ENCODE measurements at places on chromosomes 2 and 18. TPM values are rescaled to one million over a fixed set of nuclear protein-coding genes. Genes with fewer than 3 reads are reported as not detected.

DNA sequence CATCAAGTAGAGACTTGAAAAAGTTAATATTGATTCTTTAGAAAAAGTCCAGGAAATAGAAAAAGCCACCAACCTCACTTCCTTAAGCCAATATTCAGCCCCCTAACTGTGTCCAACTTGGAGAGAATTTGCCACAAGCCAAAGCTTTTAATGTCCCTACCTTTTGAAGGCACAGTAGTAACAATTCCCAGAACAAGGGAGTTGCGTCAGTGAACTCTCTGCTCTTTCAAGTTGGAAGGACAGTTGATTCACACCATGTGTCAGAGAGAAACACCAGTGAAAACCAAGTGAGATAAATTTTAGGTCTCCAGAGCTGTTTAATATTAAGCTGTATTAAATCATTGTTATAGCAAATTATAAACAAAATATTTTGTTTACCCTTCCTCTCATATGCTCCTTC, 66.1 kb downstream of the EXOC6B start:
- H3K27ac ChIP-seq: no peak overlapping the region
- no peaks in the 10 kb centered on the region for H3K36me3 ChIP-seq
- no peaks in the 10 kb centered on the region for H3K27me3 ChIP-seq
- H3K4me1 ChIP-seq: peaks cover 2% of the 10 kb centered on the region

DNA sequence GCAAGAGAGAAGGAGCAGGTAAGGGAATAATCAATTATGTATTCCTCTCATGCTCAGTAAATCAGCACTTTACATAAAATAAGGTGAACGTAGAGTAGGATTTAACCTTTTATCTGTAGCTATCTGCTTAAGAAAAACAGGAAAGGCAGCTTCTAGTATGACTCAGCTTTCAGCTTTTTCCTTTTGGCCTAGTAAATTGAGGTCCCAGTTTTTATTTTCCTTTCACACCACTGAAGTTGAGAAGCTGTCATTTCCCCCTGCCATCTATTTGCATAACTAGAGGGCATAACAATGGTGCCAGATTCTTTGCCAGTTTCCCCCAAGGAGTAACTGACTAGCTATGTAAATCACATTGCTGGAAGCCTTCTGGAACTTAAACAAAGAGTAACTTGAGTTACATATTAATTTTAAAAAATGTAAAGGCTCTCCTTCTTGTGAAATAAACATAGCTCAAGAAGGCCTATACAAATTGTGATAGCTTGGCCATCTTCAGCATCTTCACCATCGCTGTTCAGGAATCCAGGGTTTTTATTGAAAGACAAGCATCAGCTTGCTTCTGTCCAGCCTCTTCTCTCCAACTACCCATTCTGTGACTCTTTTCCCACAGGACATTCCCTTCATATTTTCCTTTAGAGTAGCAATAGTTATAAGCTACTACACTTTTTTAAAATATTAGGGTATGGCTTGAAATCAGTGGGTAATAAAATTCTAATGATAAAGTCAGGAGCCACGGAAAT, 97.0 kb downstream of the KYNU start:
- no peak overlapping the region for H3K4me3 ChIP-seq
- DNase-seq: no peak
- no peaks in the 10 kb centered on the region for H3K36me3 ChIP-seq
- no peak overlapping the region for H3K27ac ChIP-seq
- H3K4me1 ChIP-seq: no peaks in the 10 kb centered on the region
- no peaks in the 10 kb centered on the region for H3K27me3 ChIP-seq

GRCh38 chr2:81940266-81940955, 1635.9 kb upstream of the LRRTM1 start:
- H3K4me1 ChIP-seq: peaks cover 4% of the 10 kb centered on the region
- no peaks in the 10 kb centered on the region for H3K27me3 ChIP-seq
- no peak overlapping the region for H3K4me3 ChIP-seq
- no peaks in the 10 kb centered on the region for H3K36me3 ChIP-seq
- DNase-seq: no peak
- H3K27ac ChIP-seq: no peak overlapping the region

IL1A gene
- 0.09 TPM for polyA plus RNA-seq

NT5DC4 gene
- polyA plus RNA-seq: not detected

GRCh38 chr2:183057333-183057985, 19.2 kb upstream of the NCKAP1 start:
- H3K4me3 ChIP-seq: no peak overlapping the region
- no peak for DNase-seq
- H3K36me3 ChIP-seq: no peaks in the 10 kb centered on the region
- no peak overlapping the region for H3K27ac ChIP-seq
- no peaks in the 10 kb centered on the region for H3K4me1 ChIP-seq

GRCh38 chr18:13550418-13551304, 175.7 kb downstream of the FAM210A start:
- H3K27me3 ChIP-seq: peaks cover 3% of the 10 kb centered on the region
- peaks cover 42% of the 10 kb centered on the region for H3K4me1 ChIP-seq
- H3K36me3 ChIP-seq: no peaks in the 10 kb centered on the region

DNA sequence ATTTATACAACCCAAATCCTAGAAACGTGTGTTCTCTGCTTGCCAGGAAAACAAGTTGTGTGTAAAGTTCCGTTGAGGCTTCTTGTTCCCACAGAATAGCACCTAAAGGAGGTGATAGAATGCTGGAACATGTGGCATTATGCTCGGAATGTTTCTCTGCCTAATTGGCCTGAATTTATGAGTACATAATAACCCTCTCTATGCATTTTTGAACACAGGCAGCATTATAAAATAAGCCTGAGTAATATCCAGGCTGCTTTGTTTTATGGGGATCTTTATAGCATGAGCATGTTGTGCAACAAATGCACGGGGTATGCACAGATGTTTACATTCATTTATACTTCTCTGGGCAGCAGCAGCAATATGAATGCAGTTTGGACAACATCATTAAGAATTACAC, 385.7 kb downstream of the MBD2 start:
- no peak overlapping the region for H3K4me3 ChIP-seq
- no peak overlapping the region for H3K27ac ChIP-seq
- peak; percentile 2 for DNase-seq
- no peaks in the 10 kb centered on the region for H3K36me3 ChIP-seq
- no peaks in the 10 kb centered on the region for H3K4me1 ChIP-seq
- H3K27me3 ChIP-seq: no peaks in the 10 kb centered on the region

GRCh38 chr2:68709421-68709911, 25.1 kb upstream of the ARHGAP25 start:
- peak; percentile 46 for DNase-seq
- no peak overlapping the region for H3K27ac ChIP-seq
- H3K36me3 ChIP-seq: no peaks in the 10 kb centered on the region
- no peak overlapping the region for H3K4me3 ChIP-seq
- no peaks in the 10 kb centered on the region for H3K4me1 ChIP-seq

DNA sequence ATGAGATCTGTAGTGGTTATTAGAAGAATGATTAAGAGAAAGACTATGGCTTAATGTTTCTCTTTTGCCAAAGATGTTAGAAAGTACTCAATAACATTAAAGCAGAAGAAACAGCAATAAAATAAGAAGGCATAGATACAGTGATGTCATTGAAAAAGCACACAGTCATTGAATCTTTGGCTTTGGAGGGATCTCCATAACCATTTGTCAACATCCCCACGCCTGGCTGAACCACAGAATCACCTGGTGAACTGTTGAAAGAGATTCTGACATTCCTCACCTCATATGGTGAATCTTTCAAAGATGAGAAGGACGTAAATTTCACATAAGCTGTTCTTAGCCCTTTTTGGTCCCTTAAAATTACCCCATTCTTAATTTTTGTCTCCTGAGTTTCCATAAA, 324.6 kb upstream of the NRP2 start:
- H3K4me1 ChIP-seq: peaks cover under 1% of the 10 kb centered on the region
- H3K27ac ChIP-seq: no peak overlapping the region
- no peak overlapping the region for H3K4me3 ChIP-seq
- no peaks in the 10 kb centered on the region for H3K36me3 ChIP-seq
- DNase-seq: no peak
- no peaks in the 10 kb centered on the region for H3K27me3 ChIP-seq

FRZB gene
- 25.9 TPM for polyA plus RNA-seq

DNA sequence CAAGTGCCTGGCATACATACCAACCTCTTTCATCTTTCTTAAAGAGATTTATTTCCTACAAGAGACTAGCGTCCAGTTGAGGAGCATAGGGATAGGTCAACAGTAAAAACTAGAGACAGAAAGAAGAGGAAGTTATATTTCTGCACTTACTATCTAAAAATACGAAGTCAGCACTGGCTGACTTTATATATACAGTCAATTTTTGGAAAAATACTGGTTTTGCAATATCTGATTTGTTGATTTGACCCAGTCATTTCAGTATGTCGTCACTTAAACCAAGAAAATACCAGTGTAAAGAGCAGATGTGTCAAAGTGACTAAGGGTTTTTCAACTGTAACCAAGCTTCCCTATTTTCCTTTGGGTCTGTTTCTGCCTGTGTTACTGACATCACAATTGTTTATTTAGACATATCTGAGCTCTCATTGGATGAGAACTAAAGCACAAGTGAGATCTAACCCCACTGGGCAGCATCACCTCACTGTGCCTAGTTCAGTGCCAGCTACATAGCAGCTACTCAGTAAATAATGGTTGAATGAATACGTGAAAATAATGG, 23.0 kb downstream of the CYTIP start:
- peak overlapping the region; percentile 59 for H3K27ac ChIP-seq
- no peaks in the 10 kb centered on the region for H3K27me3 ChIP-seq
- DNase-seq: peak; percentile 68
- no peak overlapping the region for H3K4me3 ChIP-seq
- no peaks in the 10 kb centered on the region for H3K36me3 ChIP-seq

IAH1 gene
- polyA plus RNA-seq: 51.1 TPM

DNA sequence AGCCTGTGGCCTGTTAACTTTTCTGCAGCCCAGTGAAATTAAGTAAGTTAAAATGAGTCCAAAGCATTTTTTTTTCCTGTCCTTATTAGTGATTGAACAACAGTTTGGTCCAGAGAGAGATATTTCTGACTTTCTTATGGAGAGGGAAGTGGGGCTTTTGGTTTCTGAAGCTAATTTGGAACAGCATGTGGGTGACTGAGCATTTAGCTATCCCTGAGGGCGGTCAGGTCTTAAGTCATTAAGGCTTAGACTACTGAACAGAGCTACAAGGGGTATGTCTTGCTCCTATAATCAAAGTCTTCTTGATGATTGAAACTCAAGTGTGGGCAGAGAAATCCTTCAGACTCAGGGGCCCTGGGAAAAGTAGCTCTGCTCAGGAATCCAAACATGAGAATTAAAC, 14.0 kb downstream of the ARHGAP25 start:
- H3K4me1 ChIP-seq: no peaks in the 10 kb centered on the region
- DNase-seq: no peak
- peaks cover 2% of the 10 kb centered on the region for H3K27me3 ChIP-seq
- H3K27ac ChIP-seq: no peak overlapping the region
- H3K36me3 ChIP-seq: no peaks in the 10 kb centered on the region
- no peak overlapping the region for H3K4me3 ChIP-seq

UGT1A8 gene
- not detected for polyA plus RNA-seq

CTDP1 gene
- polyA plus RNA-seq: 9.4 TPM

DNA sequence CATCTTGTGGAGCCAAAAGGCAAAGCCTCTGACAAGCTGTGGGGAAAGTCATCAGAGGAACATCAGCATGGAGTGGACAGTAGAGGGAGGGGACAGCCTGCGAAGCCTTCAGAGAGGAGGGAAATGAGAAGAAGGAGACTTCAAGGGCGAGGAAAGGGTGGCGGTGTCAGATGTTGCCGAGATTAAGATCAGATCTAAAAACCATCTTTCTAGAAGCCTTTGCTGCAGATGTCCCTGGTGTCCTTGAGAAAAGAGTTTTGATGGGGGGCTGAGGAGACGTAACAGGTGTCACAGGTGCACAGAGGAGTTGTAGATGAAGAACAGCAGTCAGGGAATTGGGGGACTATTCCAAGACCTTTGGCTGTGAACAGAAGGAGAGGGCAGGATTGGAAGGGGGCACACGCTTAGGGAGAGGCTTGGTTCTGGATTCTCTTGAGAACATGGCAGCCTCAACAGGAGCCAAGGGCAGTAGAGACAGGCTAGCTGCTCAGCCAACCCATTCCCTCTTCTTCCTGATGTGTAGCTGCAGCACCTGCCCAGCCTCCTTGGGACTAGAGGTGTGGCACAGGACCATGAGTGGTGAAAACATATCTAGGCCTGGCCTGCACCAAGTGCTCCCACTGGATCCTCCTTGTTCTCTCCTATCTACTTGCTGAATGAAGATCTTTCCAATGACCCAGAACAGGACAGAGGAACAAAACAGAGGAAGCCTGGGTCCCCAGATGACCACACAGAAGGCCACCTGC, 22.7 kb upstream of the NCL start:
- no peaks in the 10 kb centered on the region for H3K27me3 ChIP-seq
- DNase-seq: no peak
- no peak overlapping the region for H3K4me3 ChIP-seq
- peaks cover 5% of the 10 kb centered on the region for H3K4me1 ChIP-seq

GRCh38 chr2:129478902-129479517, 500.5 kb upstream of the RAB6C start:
- H3K27me3 ChIP-seq: no peaks in the 10 kb centered on the region
- H3K27ac ChIP-seq: no peak overlapping the region
- H3K4me3 ChIP-seq: no peak overlapping the region
- no peaks in the 10 kb centered on the region for H3K4me1 ChIP-seq
- no peaks in the 10 kb centered on the region for H3K36me3 ChIP-seq

DNA sequence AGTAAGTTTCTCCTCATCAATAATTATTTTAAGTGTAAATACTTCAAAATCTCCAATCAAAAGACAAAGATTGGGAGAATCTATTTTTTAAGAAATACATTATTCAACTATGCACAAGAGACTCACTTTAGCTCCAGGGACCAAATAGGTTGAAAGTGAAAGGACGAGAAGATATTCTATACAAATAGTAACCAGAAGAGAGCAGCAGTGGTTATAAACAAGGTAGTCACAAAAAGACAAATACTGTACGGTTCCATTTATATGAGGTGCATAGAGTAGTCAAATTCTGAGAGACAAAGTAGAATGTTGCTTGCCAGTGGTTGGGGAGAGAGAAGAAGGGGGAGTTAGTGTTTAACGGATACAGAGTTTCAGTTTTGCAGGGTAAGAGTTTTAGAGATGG, 69.8 kb downstream of the POU3F3 start:
- no peak overlapping the region for H3K4me3 ChIP-seq
- no peaks in the 10 kb centered on the region for H3K27me3 ChIP-seq
- no peak overlapping the region for H3K27ac ChIP-seq
- no peak for DNase-seq

ZSWIM2 gene
- not detected for polyA plus RNA-seq

GRCh38 chr2:100806550-100806949, 13.4 kb upstream of the NPAS2 start:
- H3K4me3 ChIP-seq: no peak overlapping the region
- peaks cover 4% of the 10 kb centered on the region for H3K4me1 ChIP-seq
- H3K27me3 ChIP-seq: no peaks in the 10 kb centered on the region
- no peaks in the 10 kb centered on the region for H3K36me3 ChIP-seq
- H3K27ac ChIP-seq: no peak overlapping the region

CPO gene
- 0.21 TPM for polyA plus RNA-seq

PLEKHH2 gene
- polyA plus RNA-seq: 5.0 TPM

GRCh38 chr2:206361407-206362045, 81.8 kb upstream of the ADAM23 start:
- no peaks in the 10 kb centered on the region for H3K4me1 ChIP-seq
- H3K27me3 ChIP-seq: no peaks in the 10 kb centered on the region
- H3K36me3 ChIP-seq: no peaks in the 10 kb centered on the region

CCDC74B gene
- polyA plus RNA-seq: 1.5 TPM

RAB17 gene
- 9.4 TPM for polyA plus RNA-seq

GRCh38 chr2:199950396-199950795, 4.9 kb downstream of the TYW5 start:
- no peaks in the 10 kb centered on the region for H3K27me3 ChIP-seq
- peaks cover 4% of the 10 kb centered on the region for H3K36me3 ChIP-seq
- H3K4me1 ChIP-seq: peaks cover 9% of the 10 kb centered on the region
- no peak for DNase-seq
- no peak overlapping the region for H3K4me3 ChIP-seq

BMP10 gene
- not detected for polyA plus RNA-seq

RAB6C gene
- polyA plus RNA-seq: 0.27 TPM

Measured in muscle of leg (tissue), 16 donors.